ENCODE measurements at places on chromosomes 6 and 20.

DNA sequence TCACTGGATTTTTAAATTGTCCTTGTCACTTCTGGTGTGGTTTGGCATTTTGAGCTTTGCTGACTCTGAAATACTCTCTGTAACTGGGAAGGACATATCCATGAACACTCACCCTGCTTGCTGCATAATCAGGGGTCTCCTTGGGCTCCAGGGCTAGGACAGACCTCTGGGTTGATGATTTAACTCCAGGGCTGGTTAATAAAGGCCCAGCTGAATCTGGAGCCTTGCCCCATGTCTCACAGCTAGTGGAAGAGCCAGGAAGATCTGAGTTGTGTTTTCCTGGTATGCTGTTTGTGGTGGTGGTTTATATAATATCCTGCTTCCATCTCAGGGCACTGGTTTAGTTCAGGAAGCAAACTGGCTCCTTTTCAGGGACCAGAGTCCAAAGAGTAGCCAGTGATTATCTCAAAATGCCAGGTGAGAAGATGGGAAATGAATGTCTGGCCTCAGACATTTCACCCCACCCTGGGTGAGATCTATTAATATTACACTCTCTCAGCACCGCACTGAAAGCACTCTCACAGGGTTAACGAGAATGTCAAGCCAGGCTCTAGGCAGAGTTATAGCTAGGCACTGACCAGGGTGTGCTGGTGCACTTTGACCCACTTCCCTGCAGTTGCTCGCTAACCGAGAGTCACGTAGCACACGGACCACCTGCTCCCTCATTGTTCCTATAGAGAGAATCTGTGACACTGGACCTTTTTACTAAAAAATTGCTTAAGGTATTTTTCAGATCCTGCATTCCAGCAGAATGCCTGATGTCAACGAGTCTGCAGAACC lies 90.1 kb upstream of the SLC22A16 start:
- DNase-seq: peak; percentile 27

- no peak for DNase-seq
These were observed 20.4 kb downstream of the VNN1 start for GRCh38 chr6:132693478-132693877.

DNA sequence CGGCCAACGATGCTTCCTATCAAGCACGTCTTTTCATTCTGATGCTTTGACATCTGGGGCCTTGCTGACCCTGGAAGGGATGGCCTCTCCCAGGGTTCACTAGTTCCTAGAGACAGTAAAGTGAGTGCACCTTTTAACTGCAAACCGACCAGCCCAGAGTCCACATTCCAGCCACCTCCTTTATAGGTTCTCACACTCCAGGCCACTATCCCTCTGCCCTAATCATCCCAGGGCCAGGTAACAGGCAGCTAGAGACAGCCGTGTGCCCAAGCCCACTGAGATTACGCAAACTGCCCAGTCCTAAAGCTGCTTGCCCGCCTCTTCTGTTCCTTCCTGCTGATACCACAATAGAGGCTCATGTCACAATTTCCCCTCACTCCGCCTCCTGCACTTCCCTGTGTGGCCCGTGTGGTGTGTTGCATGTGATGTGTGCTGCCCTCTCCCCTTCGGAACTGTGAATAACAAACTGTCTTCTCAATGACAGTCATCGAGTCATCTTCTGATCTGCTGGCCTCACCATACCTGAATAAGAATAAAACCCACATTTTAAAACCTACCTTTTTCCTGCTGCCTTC lies 123.7 kb upstream of the EXOC2 start:
- no peak for DNase-seq

GRCh38 chr20:19958219-19958618 lies 58.9 kb upstream of the NAA20 start:
- DNase-seq: no peak

GRCh38 chr6:154154389-154154967 lies 115.4 kb downstream of the OPRM1 start:
- DNase-seq: peak; percentile 75

- DNase-seq: no peak
These were observed 36.3 kb upstream of the GATA5 start for GRCh38 chr20:62511915-62512610.

- DNase-seq: no peak
These were observed 48.6 kb downstream of the FIG4 start for GRCh38 chr6:109739686-109740085.

DNA sequence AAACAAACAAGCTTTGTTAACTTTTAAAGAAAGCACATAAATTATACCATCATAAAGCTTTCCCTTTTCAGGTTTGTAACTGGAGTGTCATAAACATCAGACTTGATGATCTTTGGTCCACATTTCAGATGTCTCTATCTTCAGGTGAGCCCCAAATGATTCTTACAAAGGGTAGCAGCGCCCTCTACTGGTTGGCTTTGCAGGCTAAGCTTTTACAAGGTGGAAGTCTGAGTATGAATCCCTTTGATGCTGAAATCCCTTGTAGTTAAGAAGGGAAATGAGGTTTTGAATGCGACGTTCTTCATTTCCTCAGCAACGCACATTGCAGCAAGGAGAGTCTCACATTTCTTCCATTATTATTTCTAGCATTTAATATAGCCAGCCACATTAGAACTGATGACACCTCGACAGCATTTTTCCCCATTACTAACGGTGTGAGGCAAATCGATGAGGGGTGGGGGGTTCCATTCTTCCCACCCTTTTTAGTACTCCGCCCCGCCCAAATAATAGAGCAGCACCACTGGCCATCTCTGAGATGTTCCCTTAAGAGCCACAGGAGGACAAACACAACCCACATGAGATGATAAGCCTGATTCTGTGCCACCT lies 126.3 kb upstream of the NT5E start:
- DNase-seq: peak; percentile 77

DNA sequence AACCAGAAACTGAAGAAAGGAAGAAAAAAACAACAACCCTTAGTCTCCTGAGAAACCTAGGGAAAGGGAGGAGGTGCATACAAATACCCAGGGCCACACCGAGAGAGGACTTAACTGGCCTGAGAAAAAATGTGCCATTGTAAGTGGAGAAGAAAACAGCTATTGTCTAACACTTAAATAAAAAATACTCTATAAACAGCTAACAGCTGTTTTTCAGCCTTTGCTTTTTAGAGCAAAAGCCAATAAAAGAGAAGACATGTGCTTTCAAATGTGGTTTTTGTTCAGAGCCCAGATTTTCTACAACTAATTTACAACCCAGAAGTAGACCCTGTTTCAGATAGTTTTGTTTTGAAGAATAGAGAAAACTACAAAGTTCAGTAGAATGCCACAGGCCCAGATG lies 56.0 kb upstream of the SLC22A16 start:
- DNase-seq: peak; percentile 31

DNA sequence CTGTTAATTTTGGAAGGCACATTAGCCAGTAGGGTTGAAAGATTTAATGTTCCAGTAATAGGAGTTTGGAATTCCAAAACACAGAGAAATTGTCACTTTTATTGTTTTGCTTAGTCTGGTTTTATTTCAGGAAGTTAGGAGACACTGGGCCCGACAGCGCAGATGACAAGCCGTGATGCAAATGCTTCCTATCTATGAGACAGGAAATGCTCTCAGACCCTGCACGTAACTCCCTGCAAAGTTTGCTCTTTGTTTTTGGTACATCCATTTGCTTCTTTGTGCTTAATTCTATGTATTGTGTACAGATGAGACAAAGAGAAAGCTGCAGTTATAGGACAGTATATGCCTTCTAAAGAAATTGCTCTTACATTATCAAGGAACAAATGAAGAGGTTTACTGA lies 201.6 kb upstream of the SGK1 start:
- DNase-seq: no peak

DNA sequence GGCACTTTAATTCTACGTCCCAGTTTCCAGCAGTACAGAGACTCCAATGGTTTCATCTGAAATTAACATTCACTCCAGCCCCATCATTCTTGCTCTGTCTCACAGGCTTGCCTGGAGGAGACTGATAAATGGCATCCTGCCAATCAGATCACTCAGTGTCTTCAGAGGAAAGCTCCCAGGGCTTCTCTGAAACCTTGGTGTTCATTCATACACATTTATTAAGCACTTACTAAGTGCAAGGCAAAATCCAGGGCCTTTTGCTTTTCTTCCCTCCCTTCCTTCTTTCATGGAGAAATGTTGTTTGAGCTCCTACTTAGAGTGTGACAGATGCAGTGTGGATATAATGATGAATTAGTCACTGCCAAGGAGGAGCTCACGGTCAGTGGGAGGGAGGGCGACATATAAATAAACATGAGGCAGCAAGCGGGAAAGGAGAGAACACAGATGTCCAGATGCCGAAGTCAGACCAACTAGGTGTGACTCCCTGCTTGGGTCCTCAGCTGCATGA lies 106.7 kb upstream of the DTNBP1 start:
- no peak for DNase-seq

GRCh38 chr6:170101281-170102035 lies 189.4 kb downstream of the DLL1 start:
- no peak for DNase-seq

DNA sequence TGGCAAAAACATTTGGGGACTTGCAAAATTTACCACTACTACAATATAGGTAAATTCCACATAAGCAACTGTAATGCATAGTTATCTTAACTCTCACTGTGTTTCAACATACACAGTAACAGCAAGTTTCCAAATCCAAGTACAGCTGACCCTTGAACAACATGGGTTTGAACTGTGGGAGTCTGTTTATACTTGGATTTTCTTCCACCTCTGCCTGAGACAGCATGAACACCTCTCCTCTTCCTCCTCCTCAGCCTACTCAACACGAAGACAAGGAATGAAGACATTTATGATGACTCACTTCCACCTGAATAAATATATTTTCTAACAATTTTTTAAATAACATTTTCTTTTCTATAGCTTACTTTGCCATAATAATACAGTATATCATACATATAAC lies 25.6 kb downstream of the MAN1A1 start:
- DNase-seq: no peak

GRCh38 chr6:22087960-22088706 lies 208.7 kb downstream of the PRL start:
- DNase-seq: no peak

GRCh38 chr6:8904754-8905153 lies 469.4 kb upstream of the SLC35B3 start:
- DNase-seq: no peak

- DNase-seq: no peak
These were observed 13.3 kb upstream of the SMIM13 start for GRCh38 chr6:11080296-11080695.

- no peak for DNase-seq
These were observed 277.5 kb downstream of the MEI4 start for GRCh38 chr6:77930382-77930781.

- DNase-seq: peak; percentile 10
These were observed 122.8 kb upstream of the B3GAT2 start for GRCh38 chr6:71079677-71080076.

GRCh38 chr6:99416892-99417767 lies 8.0 kb downstream of the PNISR start:
- no peak for DNase-seq

DNA sequence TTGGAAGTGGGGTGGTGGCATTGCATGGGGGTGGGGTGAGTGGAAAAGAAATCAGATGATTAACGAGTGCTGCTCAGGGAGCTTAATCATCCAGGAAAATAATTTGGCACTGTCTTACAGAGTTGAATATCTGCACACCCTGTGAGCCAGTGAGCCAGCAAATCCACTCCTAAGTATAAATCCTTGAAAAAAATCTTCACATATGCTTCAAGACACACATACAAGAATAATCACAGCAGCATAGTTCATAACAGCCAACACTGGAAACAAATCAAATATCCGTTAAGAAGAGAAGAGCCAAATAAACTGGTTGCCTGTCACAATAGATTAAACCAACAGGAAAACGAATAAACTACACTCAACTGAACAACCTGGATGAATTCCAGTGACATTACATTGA lies 62.8 kb downstream of the SAMD3 start:
- DNase-seq: no peak

GRCh38 chr6:28884423-28885131 lies 39.2 kb downstream of the TRIM27 start:
- no peak for DNase-seq

DNA sequence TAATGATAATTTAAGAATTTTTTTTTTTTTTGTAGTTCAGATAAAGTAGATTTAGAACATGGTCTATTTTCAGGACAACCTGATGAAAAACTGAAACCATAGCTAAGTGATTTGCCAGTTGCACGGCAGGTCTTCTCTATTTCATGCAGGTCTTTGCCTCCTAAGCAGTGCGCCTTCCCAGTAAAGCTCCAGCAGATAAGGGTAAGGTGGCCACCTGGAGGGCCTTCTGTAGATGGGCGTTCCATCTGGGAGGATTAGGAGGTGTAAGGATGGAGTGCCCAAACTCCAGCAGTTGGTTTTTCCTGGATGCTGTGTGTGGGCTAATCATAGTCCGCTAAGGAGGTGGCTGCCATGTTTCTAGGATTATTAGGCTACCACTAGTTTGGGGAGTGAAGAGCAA lies 107.1 kb downstream of the ARID1B start:
- no peak for DNase-seq

DNA sequence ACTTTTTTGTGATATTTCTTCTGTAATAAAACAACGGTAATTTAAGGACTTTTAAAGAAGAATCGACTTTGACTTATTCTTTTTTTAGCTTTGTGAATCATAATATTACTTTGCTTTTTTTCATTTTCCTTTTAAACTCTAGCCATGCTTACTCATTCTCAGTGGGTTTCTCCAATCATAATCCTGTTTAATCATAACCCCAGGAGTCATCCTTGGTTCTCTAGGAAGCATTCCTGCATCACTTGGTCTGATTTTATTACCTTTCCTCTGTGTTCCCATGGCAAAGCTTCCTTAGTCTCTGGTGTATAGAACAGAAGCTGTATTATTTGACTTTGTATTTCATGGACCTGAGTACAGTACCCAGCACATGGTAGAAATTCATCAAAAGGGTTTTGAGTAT lies 223.5 kb downstream of the CDKAL1 start:
- peak; percentile 25 for DNase-seq

- no peak for DNase-seq
These were observed 421.4 kb upstream of the RUNX2 start for GRCh38 chr6:44906761-44907160.

- no peak for DNase-seq
These were observed 6.2 kb upstream of the TNFRSF6B start for GRCh38 chr20:63690003-63690897.

DNA sequence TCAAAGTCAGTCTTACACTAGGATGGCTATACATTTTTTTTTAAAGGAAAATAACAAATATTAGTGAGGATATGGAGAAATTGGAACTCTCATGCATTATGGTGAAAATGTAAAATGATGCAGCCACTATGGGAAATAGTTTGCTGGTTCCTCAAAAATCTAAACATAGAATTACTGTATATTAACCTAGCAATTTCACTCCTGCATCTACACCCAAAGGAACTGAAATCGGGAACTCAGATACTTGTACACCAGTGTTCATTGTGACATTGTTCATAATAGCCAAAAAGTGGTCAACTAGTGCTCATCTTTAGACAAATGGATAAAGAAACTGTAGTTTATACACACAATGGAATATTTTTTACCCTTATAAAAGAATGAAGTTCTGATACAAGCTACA lies 110.7 kb downstream of the UTRN start:
- DNase-seq: no peak

- DNase-seq: no peak
These were observed 860 bp downstream of the DEFB124 start for GRCh38 chr20:31474097-31474436.

- DNase-seq: no peak
These were observed 23.6 kb downstream of the POLR1C start for GRCh38 chr6:43540507-43540906.

GRCh38 chr20:56690531-56691175 lies 61.5 kb downstream of the TFAP2C start:
- no peak for DNase-seq
